ENCODE measurements at places on chromosomes 3 and 15.

DNA sequence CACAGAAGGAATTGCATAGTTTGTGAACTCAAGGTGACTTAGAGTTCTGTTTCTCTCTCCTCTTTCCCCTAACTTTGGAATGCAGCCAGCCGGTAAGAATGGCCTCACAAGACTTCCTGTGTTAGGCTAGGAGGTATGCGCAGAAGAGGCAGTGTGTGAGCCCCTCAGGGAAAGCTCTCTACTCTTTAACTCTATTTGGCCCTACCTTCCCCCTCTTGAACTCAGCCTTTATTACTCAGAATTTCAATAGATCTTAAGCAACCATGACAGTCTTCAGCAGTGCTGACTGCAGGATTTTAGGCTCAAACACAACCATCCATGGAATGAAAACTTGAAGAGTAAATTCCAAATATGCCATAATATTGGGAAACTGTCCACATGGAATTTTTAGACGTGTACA, 209.5 kb downstream of the DTWD1 start:
- DNase-seq, result no peak

DNA sequence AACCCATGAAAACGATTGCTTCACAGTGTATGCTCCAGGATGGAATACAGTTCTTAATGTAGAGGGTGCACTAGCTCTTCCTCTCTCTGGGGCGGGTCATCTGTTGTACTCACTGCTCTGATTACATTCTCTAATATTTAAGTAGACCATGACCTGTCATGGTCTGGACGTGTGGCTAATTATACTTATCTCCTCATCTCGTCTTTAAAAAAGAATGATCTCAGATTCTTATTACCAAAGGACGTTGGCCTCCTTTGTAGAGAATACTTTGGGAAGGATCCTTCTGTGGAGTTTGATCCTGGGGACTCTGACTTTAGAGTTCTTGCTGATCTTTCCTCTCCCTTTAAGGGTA, 48.4 kb upstream of the TRAK1 start:
- DNase-seq, result no peak

DNA sequence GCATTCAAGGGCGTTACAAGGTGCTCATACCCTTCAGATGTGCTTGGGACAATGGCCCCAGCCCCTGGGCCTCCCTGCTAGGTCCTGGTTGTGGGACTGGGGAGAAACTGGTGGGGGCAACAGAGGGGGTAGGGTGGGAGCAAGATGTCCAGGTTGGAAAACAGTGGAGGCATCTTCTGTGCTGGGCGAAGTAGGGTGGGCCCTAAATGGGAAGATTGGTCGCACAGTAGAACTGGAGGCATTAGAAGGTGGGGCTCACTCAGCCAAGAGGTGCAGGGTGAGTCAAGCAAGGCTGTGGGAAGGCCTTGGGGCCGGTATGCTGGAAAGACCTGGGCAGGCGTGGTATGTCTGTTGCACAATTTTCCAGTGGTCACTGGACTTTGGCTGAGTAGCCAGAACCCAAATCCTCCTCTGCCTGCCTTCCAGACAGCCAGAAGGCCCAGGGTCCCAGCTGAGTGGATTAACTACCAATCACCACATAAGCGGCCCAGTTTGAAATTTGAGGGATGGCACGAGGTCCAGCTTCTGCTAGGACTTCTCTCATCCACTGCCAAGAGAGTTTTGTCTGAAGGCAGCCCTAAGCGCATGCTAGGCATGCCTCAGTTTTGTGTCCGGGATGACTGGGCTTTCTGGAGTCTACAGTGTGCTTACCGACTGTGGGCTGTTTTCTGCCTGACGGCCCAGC, 74.5 kb downstream of the LSM3 start:
- DNase-seq, result no peak

DNA sequence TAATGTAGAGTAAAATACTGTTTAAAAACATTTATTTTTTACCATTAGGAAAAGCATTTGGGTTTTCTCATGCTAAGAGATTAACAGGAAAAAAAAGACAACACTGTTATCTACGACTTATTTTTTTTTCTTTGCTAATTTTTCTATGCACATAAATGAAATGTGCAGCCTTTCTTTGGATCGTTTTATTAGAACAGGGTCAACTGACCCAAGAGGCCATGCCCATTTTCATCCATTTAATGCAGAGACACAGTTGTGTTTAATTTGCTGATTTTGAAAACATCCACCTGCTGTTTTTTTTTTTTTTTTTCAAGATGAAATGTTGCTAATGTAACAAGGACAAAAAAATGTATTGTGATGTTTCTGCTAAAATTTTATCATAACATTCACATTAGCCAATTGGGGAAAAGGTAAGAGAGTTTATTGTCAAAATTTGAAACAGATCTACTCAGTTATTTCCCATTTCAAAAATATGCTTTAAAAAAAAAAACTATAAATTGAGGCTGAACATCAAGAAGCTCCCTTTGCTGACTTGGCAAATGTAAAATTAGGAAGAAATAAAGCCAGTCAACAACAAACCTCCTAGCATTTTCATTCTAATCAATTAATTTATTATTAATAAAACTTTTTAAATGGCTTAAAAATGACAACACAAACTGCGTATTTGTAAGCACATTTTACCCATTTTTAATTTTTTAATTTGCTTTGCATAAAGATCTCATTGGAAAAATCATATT, 485.2 kb downstream of the ROBO2 start:
- DNase-seq, result no peak

DNA sequence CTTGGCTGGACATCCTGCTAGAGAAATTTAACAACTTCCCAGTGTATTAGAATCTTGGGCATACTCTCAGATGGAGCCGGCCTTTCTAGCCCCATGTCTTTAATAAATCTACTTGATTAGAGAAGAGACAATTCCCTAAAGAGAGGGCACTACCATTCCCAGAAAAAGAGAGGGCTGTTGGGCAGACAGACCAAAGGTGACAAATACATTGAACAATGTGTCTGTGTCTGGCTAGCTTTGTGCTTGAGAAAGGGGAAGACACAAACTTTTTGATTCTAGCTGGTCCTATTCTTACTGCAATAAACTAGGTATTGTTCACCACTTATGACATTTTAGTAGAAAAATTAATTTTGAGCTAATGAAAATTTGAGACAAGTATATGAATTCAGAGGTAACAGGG, 57.7 kb downstream of the DUT start:
- no peak for DNase-seq

- no peak for DNase-seq
Observed at GRCh38 chr3:60584250-60584649, 667.0 kb downstream of the FHIT start.

GRCh38 chr3:9172851-9173321, 76.6 kb downstream of the SRGAP3 start:
- peak; percentile 63 for DNase-seq

- DNase-seq, result no peak
Observed at GRCh38 chr15:31077181-31077580, 24.3 kb downstream of the TRPM1 start.
